NCI-H1930 (cell line): ENCODE measurements at places on chromosomes 5 and 9.

- no peak for DNase-seq
Observed at GRCh38 chr9:121233906-121234831, 32.5 kb upstream of the RAB14 start.

DNA sequence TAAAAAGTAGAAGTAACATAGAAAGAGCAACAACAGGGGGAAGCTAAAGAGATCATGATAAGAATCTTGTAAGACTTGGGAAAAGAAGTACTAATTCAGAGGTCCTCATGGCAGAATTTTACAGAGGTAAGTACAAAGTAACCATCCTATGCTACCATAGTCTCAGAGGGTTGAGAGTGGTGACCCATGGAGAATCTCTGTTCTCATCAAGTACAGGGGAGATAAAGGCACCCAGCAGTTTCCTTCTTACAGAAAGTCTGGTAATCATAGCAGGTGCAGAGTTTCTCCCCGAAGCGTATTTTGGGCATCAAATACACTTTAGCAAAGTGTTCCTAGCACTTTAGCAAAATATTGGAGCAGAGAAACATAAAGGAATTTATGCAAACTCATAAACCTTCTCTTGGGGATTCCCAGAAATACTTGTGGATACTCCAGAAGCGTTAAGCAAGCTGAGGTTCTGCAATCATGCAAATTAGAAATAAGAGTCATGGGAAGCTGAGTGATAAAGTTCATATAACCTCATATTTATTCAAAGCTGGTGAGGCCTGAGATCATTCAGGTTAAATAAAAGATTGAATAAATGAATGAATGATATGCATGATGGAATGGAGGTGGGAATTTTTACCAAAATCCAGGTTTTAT, 101.0 kb upstream of the SMC2 start:
- DNase-seq, result no peak

GRCh38 chr5:71601222-71602026, 14.3 kb downstream of the MCCC2 start:
- DNase-seq, result no peak

DNA sequence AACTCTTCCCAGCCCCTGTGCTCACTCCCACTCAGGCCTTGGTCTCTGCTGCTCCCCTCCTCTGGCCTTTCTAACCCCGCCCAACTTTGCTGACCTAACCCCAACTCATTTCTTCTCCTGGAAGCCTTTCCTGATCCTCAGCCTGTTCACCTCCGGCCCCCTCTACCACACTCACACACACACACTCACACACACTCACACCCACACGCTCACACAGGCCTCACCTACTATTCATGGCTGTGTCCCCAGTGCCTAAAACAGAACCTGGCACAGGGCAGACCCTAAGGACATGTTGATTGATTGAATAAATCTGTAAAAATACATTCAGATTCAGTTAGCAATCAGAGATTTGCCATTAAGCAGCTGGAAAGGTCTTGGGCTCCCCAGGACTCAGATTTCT, 28.5 kb upstream of the LHX2 start:
- no peak for DNase-seq

GRCh38 chr9:117464941-117465616, 50.2 kb upstream of the ASTN2 start:
- no peak for DNase-seq

- DNase-seq, result no peak
Observed at GRCh38 chr5:15487228-15487627, 12.8 kb upstream of the FBXL7 start.

DNA sequence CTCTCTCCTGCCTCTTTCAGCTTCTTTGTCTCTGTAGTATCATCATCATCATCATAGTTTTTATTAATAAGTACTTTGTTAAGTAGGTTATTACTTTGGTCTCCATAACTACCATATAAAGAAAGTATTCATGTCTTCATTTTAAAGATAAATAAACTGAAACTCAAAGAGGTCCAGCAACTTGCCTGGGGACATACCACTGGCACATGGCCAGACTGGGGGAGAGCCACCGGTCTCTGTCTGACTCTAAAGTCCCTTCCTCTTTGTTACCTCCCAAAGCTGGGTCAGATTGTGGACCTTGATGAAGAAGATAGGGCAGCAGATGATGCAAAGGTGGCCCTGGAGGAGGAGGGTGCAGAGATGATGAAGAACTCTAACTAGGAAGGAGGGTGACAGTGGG, 8.5 kb downstream of the CDX1 start:
- DNase-seq, result no peak
